ENCODE measurements at places on chromosomes 5 and 9.

DNA sequence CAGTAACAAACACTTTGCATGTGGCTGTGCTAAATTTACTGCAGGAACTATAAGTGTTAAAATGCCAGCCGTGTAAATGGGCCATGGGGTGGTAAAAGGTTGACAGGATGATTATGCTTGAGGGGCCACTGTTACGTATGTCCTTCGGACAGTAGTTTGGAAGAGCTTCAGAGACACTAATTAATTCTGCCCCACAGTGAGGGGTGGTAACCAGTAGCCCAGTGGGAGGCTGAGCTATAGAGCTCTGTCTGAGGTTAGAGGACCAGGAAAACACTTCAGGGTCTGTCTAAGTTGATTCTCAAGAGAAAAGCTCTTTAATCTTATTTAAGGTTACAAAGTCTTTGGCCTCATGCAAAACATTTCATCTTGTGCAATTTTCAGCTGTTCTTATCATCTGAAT, 176.6 kb downstream of the DMRTA1 start:
- no peak for DNase-seq

DNA sequence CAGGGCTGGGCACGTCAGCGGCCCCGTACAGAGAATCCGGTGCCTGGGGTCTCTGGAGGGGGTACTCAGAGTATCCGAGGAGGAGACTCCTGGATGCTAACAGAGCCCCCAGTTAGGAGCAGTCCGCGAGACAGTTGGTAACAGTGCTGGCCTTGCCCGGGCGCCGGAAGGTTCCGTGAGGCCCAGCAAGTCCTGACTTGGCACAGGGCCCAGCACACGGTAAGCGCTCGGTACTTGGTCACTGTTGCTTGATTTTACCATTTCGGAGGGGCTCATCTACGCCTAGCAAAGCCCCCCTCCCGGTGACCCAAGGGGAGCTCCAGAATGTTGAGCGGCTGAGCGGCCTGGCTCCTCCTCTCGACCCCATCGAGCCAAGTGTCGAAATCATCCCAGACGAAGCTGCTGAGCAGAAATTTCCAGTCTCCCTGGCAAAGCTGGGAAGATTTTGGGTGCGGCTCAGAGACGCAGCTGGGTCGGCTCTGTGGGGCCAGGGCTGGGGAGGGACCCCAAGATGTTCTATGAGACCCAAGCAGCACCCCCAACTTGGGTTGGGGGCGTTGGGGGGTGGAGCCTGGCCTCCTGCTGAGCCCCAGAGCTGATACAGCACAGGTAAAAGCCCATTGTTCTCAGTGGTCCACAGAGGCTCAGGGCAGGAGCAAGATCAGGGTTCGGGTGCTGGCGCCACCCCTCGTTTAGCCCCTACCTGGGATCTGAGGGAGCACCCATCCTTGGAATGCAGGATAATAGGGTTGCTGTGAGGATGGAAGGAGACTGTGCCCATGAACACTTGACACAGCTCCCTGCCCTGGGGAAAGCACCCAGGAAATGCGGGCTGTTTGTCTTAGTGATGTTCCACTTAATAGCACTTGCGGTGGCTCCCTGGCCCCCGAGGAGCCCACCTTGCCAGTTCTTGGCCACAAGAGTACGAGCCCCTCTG, 137.2 kb downstream of the C9orf50 start:
- peak; percentile 88 for DNase-seq

DNA sequence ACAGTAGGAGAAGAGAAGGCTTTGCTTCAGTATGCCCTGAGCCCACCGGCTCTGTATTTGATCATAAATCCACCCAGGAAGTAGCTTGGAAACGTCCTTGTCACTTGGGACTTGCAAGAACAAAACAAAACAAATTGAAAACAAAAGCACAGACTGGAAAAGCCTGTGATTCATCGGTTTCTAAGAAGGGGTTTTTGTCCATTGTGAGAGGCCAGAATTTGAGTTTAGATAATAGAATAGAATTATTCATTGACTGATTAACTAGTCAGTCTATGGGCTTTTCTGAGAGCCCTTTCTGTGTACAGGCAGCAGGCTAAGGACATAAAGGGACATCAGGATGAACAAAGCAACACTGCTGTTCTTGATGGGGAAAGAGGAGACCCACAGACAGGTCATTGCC, 424.8 kb downstream of the IRX1 start:
- DNase-seq: no peak

- no peak for DNase-seq
Measured at GRCh38 chr9:69376651-69377050, 51.6 kb downstream of the ENTREP1 start.

DNA sequence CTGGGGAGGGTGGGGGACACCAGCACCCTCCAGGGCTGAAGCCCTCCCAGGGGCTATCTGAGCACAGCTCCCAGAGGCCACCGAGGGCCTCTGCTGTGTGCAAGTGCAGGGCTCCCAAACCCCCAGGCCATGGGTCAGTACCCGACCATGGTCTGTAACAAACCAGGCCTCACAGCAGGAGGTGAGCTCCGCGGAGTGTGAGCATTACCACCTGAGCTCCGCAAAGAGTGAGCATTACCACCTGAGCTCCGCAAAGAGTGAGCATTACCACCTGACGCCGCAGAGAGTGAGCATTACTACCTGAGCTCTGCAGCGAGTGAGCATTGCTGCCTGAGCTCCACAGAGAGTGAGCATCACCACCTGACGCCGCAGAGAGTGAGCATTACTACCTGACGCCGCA, 152.9 kb upstream of the IRX2 start:
- DNase-seq: peak; percentile 37

GRCh38 chr5:133205204-133205603, 153.4 kb downstream of the HSPA4 start:
- no peak for DNase-seq
